COR-L47 (cell line): ENCODE measurements at places on chromosomes 6 and 20.
A peak's percentile ranks its signal among the peaks of the same experiment; 100 is the strongest.

DNA sequence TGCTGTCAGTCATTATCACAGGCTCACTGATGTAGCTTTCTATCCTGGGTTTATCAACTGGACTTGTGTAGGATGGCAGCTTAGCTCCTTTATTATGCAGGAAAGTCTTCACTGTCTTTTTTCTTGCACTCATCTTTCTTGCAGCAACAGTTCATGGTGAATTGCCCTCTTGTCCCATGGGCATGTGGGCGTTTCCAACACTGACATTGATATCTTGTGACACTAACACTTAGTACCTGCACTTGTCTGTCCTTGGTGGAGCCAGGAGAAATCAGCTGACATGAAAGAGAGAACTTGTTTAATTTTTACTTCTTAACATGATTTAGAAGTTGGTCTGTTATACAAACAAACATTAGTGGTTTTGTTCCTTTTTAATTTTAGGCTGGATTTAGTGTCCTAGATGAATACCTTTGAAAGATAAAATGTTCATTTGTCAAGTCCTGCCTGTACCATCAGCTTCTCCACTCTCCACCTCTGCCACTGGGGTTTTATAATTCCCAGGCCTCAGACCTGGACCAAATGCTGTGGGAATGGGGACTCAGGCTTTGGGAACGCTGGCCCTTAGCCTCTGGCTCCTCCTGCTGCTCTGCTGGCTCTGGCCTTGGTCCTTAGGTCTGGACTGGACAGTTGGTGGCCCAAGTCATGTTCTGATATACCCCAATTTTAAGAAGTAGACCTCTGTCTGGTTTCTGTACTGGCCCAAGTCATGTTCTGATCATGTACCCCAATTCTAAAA, 161.0 kb upstream of the LAMP5 start:
- no peak for DNase-seq

- no peak for DNase-seq
Observed at GRCh38 chr6:44064089-44064947, 62.9 kb downstream of the MRPL14 start.

DNA sequence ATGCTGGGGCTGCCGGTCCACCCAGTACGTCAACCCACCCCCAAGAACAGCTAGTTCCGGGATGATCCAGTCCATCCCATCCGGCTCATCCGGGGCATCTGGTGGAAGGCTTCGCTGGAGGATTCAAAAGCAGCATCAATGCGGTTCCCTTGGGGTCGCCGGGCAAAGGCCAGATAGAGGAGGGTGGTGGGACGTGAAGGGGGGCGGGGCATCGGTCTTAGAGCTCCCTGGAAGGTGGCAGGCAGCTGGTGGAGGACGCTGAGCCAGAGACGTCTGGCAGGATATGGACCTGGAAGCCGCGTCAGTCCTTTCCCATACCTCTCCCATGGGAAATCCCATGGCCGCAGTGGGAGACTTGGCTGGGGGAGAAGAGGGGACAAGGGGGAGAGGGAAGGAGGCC, 1500.8 kb upstream of the DEFB115 start:
- DNase-seq: no peak

DNA sequence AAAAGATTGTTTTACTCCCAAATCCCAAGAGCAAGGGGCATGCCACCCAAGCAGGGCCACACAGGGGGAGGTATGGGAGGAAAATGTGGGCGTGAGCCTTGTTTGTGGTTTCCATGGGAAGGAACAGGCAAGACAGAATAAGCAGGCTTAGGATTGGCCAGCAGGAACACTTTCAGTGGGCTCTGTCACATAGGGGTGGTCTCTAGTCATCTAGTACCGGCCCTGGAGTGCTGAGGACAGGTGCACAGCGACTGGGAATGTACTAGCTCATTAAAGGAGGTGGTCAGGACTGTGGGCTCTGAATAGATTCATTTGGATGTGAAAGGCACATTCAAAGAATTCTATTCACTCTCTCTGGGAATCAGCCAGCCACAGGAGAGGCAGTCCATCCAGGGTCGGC, 175.6 kb downstream of the TBC1D7 start:
- no peak for DNase-seq

- DNase-seq: no peak
Observed at GRCh38 chr6:2978923-2979322, 7.6 kb upstream of the SERPINB6 start.

DNA sequence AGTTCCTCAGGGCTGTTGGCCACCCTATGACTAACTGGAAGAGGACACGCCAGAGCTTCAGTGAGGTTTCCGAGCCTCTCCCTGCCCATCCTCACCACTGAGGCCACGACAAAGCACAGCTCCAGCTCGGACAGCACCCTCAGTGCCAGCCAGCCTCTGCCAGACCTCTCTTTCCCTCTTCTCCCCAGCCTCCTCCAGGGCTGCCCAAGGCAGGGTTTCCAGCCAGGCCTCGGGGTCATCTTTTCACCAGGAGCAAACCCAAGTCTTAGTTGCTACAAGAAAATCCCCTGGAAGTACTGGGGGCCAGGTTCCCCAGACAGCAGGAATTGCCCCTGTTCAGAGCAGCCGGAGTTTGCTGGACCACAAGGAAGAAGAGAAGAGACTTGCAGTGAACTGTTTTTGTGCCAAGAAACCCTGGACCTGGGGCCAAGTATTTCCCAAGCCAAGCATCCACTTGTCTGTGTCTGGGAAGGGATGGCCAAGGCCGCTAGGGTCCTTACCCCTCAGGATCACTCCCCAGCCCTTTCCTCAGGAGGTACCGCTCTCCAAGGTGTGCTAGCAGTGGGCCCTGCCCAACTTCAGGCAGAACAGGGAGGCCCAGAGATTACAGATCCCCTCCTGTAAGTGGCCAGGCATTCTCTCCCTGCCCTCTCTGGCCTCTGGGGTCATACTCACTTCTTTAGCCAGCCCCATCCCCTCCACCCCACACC, 41.6 kb downstream of the PLAGL2 start:
- DNase-seq: no peak

DNA sequence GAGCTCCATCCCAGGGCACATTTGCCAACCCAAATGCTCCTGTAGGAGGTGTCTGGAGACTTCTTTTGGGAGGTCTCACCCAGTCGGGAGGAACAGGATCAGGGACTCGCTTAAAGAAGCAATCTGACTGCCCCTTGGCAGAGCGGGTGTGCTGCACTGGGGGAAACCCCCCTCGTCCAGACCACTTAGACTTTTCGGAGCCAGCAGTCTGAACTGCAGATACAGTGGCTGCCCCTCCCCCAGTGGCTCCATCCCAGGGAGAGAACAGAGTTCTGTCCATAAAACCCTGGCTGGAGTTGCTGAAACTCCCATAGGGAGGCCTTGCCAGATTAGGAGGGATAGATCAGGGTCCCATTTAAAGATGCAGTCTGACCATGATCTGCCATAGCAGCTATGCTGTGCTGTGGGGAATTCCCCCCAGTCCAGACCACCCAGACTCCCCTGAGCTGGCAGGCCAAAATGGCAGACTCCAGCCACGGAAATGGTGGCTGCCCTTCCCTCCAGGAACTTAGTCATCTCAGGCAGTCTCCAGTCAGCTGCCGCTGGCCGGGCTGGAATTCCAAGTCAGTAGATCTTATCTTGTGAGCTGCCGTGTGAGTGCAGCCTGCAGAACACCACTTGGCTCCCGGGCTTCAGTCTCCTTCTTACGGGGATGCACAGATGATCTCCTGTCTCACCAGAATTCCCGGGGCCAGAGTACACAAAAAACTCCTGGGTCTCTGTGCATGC, 278.1 kb upstream of the SASH1 start:
- no peak for DNase-seq

- peak; percentile 77 for DNase-seq
Observed at GRCh38 chr6:36616893-36617521, 22.8 kb downstream of the SRSF3 start.

DNA sequence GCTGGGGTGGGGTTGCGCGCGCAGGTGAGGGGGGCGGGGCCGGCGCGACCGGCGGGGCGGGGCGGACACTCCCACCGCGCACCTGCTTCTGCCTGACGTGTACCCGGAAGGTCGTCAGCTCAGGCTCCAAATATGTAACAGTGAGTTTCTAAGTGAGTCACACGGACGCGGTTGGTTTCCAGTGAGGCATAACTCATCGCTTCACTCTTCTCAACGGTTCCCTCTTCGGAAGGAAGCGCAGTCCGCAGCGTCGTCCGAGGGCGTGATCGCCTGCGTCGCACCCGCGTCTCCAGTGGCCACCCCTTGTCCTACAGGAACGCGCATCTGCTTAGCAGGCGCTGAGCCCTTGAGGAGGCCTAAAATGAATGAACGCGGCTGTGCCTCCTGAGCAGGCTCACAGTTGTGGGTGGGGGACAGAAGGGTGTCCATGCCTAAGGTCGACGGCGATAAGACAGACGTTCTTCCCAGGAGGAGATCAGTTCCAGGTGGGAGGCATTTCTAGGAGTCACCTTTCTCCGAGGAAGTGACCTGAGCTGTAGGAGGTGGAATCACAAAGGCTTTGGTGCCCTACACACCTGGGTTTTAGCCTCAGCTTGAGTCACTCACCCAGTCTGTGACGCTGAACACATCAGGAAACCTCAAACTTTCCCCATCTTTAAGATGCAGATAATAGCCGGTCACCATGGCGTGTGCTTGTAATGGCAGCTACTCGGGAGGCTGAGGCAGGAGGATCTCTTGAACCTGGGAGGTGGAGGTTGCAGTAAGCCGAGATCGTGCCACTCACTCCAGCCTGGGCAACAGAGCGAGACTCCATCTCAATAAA, 50.9 kb upstream of the EZR start:
- peak; percentile 83 for DNase-seq

DNA sequence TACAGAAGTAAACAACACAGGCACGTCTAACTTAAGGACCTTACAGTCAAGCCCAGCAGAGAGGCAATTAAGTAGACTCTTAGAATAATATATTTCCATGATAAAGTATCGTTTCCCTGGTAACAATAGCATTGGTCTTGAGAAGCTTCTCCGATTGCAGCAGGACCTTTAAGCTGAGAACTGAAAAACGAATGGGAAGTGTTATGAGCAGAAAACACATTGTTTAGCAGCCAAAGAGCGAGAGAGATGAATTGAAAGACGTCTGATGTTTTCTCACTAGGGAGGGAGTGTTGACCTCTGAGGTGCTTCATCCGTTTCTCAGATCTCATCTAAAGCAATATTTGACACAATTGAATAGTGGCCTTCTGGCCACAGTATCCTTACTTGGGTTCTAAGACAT, 855 bp downstream of the BYSL start:
- DNase-seq: no peak

GRCh38 chr20:51119914-51120313, 97.0 kb upstream of the KCNG1 start:
- no peak for DNase-seq

DNA sequence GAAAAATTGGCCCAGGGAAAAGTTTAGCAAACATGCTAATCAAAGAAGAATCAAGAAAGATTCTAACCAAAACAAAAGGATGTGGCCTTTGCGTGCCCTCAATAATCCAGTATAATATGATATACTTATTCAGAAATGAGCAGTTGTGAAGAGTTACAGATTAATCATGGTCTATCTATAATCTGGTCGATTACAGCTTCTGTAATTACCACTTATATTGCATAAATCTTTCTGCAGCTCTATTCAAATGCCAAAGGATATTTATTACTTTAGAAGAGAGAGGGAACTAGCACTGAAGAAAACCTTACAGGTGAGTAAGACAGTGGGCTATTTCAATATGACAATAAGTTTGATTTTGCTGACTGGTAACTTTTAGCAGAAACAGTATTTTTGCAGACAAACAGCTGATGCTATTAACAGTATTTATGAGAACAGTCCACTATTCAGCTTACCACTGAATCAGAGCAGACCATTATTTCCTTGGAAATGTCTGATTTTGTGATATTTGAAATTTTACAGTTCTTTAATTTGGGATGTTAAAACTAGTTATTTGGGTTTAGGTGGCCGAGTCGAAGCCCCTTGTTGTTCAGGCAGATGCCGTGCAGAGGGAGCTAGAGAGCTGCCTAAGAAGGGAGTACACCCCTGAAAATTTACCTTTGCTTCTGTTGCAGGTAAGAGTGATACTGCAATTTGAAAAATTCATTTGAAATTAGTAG, 92.2 kb downstream of the CEP57L1 start:
- peak; percentile 18 for DNase-seq

GRCh38 chr6:161446949-161447348, 173.1 kb upstream of the AGPAT4 start:
- DNase-seq: no peak

- DNase-seq: no peak
Observed at GRCh38 chr20:51496964-51497363, 45.6 kb downstream of the NFATC2 start.

DNA sequence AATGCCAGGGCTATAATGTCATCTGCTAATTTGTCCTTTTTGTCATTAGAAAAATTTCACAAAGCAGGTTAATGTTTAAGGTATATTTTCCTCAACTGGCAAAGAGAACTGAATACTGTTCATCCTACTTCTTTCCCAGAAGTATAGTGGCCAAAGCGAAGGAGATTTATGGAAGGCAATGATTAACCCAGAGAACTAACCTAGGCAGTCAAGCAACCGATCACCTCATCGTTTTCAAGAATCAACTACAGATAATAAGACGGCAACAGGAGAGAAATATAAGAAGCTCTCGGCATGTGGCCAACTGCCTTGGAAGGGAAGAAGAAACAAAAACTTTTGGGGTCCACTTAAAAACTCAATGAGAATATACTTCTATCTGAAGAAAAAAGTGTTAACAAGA, 38.2 kb downstream of the REV3L start:
- DNase-seq: no peak

DNA sequence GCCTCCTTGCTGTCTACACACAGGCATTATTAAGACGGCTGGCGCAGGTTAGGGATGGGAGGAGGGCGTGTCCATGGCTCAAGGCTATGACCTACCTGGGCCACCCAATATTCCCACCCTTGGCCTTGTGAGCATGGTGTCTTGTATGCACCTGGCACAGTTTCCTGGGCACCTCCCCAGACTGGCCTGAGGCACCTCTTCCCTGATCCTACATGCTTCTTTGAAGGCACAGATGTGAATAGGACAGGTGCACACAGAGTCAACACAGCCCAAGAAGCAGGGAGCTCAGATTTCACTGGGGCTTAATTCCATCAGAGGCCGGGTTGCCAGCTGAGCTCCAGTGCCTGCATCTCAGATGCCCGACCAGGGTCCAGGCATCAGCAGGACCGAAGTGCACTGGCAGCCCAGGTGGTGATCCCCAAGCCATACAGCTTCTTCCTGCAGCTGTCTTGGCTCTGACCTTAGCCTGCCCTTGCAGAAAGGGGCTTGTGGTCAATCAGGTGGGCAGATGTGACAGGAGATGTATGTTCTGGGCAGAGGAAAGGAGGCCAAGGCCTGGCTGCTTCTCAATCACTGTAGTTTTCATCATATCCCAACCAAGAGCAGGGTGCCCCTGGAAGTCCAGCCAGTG, 287.7 kb downstream of the CLIC5 start:
- no peak for DNase-seq

DNA sequence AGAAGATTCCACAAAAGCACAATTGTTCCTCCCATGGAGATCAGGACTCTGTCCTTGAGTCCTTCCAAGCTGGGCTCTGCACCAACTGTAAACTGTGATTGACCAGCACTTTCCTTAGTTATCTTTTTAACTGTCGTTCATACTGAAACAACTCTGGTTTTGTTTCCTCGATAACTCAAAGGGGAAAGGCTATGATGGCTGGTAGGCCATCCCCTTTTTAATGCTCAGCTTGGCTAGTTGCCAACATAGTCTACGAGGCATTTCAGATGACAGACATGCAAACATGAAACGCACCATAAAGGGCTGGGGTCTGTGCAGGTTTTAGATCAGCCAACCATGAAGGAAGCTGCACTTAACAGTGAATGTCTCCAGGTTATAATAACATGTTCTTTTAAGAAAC, 497.1 kb upstream of the ARID1B start:
- no peak for DNase-seq
